NCI-H2081 treated with DMSO at 0.1 percent for 48 hours (cell line): ENCODE measurements at places on chromosomes 12 and 14.

GRCh38 chr14:89296281-89296745, 120.7 kb downstream of the FOXN3 start:
- DNase-seq, result no peak

DNA sequence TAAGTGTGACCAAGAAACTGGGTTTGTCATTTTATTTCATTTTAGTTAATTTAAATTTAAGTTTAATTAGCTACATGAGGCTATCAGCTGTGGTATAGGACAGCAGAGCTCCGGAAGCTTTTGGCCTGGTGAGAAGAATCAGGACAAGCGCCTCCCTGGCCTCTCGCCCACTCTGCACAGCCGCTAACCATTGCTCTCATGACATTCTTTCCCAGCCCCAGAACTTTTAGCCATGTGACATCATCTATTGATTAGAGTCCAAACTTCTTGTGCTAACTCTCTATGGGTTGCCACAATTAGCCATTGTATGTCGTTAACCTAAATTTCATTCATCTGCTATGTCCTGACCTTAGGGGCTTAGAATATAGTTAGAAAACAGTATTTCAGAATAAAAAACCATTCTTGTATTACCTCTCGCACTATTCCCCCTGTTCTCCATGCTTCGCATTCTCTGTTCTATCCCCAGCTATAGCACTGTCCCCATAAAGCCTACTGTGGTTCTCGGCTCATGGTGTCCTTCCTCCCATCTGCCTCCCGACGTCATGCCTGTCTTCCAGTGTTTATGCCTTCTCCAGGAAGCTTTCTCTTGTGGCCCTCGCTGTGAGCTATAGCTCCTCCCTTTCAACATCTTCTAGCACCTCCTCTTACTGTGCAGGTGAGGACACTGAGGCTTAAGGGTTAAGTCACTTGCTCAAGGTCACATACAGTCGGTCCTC, 23.5 kb downstream of the SSH1 start:
- no peak for DNase-seq

GRCh38 chr14:45251912-45252311, 1.1 kb downstream of the MIS18BP1 start:
- no peak for DNase-seq

- DNase-seq, result no peak
Observed at GRCh38 chr14:76115010-76115422, 36.7 kb upstream of the GPATCH2L start.

- DNase-seq, result no peak
Observed at GRCh38 chr12:27013611-27014084, 536 bp downstream of the TM7SF3 start.

- no peak for DNase-seq
Observed at GRCh38 chr12:81546811-81547210, 212.3 kb downstream of the PPFIA2 start.

- DNase-seq, result no peak
Observed at GRCh38 chr12:116996621-116997020, 85.9 kb downstream of the FBXW8 start.

DNA sequence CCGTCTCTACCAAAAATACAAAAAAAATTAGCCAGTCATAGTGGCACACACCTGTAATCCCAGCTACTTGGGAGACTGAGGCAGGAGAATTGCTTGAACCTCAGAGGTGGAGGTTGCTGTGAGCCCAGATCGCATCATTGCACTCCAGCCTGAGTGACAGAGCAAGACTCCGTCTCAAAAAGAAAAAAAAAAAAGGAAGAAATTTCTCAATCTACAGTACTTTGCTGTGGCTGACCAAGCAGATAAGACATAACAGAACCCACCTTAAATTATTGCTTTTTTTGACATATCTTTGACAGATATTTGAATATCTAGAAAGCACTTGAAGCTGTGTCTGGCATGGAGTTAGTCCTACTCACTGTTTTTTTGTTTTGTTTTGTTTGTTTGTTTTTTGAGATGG, 34.9 kb upstream of the HNF1A start:
- no peak for DNase-seq

DNA sequence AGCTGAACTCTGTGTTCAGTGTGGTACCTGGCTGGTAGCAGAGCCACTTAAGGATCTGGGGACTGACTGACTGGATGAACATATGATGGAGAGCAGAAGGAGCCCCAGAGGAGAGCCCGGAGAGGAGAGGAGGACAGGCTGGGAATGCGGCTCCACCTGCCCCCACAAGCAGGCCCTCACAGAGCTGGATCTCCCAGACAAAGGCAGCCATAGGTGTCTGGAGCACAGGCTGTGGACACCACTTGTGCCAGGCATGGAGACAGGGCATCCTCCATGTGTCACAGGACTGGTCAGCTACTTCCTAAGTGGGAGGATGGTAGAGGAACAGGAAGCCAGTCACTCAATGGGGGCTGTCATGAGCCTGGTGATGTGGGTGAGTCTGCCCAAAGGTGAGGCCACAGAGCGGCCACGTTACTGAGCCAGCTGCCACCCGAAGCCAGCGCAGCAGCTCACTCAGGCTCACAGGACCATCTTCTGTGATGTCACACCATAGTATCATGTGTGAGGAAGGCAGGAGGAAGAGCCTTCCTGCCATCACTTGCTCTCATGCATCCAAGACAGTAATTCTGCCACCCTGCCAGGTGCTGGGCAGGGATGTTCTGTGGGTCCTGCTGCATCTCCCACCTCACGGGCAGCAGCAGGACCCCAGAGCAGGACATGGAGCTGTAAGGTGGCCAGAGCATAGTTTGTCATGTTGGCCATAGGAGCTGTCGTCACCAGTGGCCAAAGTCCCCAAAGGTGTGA, 72.1 kb downstream of the PRIMA1 start:
- DNase-seq, result no peak

DNA sequence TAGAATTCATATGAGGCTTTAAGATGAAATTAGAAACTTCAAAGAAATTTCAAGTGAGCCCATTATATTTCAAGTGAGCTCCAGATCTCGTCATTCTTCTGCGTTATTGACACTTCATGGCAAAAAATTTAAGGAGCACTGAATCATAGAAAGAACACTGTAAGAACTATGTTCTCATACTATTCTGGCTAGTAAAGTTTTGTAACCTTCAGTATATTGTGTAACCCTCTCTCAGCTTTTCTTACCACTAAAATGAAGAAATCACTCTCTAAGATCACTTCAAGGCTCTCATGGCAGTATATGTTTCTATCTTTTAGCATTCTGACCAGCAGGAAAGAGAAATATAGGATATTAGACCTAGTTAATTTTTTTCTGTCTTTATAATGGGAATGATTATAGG, 6.3 kb downstream of the GPHN start:
- no peak for DNase-seq

DNA sequence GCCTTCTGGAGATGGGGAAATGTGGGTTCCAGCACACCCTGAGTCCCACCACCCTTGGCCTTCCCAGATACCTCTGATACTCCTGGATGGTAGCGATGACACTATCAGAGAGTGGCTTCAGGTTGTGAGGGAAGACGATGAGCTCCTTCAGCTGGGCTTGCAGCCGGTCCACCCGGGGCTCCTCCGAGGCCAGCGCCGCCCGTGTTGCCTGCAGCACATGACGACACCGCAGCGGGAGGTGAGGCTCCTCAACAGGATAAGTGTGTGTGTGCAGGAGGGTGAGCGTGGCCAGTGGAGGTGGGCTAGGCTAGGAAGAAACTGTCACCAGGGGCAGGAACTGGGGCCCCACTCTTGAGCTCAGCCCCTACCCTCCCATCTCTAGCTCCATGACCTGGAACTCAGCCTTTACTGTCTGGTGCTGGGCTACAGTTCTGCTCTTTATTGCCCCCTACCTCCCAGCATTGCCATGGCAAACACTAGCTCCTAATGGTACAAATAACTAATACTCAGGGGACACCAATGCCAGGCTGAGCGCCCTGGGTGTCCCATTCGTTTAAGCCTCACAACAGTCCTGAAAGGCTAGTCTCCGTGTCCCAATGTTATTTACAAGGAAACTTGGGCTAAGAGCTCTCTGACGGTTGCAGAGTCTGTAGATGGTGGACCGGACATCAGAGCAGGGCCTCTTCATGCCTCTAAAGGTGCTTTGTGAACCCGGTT, 64.1 kb downstream of the SYNE3 start:
- DNase-seq, result no peak

GRCh38 chr14:59098377-59098776, 90.1 kb upstream of the DAAM1 start:
- DNase-seq, result no peak

- no peak for DNase-seq
Observed at GRCh38 chr12:121245031-121245430, 35.1 kb downstream of the P2RX4 start.

- DNase-seq, result no peak
Observed at GRCh38 chr12:122862872-122863701, 27.8 kb downstream of the HIP1R start.

- DNase-seq, result no peak
Observed at GRCh38 chr12:109592195-109592904, 18.8 kb downstream of the MVK start.

DNA sequence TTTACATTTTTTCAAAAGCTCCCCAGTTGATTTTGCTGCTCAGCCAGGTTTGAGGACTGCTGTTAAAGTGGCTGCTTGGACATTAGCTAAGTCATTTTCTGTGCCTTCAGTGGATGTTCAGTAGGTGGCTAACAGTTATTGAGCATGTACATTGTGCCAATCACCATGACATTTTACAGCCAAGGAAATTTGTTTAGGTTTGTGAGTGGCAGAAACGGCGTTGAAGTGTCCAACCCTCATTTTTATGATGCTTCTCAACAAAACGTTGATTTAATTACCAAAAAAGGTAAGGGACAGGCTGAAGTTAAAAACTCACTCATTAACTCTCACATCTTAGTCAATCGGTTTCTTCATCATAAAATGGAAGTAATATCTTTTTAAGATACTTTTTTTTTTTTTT, 37.0 kb upstream of the LRIG3 start:
- DNase-seq, result no peak

GRCh38 chr14:79426103-79426755, 785.1 kb downstream of the DIO2 start:
- no peak for DNase-seq

- DNase-seq, result no peak
Observed at GRCh38 chr14:101781240-101782061, 19.9 kb downstream of the PPP2R5C start.

- no peak for DNase-seq
Observed at GRCh38 chr14:56085471-56085870, 32.7 kb upstream of the PELI2 start.

DNA sequence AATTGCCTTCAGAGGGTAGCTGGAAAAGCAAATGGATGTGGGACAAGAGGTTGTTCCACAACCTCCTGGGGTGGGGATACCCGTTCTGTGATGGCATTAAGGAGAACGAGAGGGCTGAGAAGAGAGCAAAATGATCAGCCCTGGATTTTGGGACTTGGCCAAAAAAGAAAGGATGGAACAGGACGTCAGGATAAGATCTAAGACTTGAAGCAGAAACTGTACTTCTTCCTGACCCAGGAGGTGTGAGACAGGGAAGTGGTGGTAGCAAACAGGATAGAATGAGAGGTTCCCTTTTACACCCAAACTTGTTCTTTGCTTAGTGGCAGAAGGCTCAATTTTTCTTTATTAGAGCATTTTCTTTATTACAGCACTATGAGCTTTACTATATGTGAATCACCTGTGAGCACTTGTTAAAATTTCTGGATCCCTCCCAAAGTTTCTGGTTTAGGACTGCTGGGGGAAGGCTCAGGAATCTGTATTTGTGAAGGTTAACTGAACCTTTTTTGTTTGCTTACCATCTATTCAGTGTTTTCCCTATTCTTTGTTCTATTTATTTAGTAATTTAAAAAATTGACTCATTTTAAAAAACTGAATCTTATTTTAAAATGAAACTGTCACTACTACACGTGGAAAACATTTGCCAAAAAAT, 59.2 kb downstream of the ERC1 start:
- DNase-seq, result no peak

GRCh38 chr14:66998013-66998412, 191.2 kb upstream of the GARIN2 start:
- no peak for DNase-seq

DNA sequence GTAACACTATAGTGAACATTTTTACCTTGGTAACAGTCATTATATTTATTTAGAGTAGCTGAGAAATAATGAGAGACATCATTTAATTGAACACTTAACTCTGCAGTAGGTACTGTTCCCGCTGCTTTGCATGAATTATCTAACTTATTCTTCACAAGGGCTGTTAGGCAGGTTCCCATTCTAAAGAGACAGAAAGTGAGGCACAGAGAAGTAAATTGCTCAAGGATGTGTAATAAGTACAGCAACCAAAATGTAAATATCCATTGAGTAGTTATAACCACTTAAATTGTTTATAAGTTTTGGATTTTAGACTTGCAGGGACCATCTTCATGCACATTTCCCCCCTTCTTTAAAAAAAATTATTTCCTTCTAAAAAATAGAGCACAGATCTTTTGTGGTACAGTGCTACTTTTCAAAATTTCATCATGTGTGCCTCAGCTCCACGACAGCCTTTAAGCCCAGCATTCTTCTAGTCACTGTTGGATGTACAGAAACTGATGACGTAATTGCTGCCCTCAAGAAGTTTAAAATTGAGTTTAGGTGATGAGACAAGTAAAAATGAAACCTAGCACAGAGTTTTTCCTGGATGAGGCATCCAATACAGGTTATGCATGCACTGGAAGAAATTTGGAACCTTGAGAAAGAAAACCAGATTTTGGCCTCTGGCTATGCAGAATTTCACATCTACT, 6.0 kb upstream of the MANSC4 start:
- peak; percentile 53 for DNase-seq

- no peak for DNase-seq
Observed at GRCh38 chr14:103656031-103656755, 27.2 kb downstream of the KLC1 start.

DNA sequence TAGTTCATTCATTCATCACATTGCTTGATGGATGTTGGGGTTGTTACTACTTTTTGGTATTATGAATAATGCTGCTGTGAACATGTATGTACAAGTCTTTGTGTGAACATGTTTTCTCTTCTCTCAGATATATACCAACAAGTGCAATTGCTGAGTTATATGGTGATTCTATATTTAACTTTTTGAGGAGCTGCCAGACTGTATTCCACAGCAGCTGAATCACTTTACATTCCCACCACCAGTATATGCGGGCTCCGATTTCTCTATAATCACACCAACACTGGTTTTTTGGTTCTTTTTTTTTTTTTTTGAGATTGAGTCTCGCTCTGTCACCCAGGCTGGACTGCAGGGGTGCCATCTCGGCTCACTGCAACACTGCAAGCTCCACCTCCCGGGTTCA, 22.2 kb upstream of the PLEKHG6 start:
- DNase-seq, result no peak

DNA sequence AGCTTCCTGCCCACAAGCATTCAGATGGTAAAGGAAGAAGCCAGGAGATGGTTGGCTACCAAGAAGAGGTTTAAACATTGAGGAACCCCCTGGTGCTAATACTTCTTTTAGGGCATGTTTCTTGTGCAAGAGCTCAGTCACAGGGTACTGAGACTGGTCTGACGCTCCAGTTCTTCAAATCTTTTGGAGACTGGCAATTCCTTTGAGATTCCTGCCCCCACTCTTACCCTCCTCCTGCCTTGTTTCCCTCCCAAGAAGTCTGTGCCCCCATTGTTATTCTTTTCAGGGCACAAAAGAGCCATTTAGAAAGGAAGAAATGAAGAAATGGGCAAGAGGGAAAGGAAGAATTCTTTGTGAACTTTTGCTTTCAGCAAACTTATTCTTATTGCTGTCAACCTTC, 11.8 kb downstream of the A2ML1 start:
- DNase-seq, result no peak

GRCh38 chr14:90111895-90112534, 50.2 kb downstream of the KCNK13 start:
- DNase-seq, result no peak

GRCh38 chr12:121167232-121167820, 34.6 kb downstream of the P2RX7 start:
- DNase-seq, result no peak

GRCh38 chr12:95990136-95990535, 6.0 kb downstream of the HAL start:
- no peak for DNase-seq
